ENCODE measurements at places on chromosomes 2 and 18.

DNA sequence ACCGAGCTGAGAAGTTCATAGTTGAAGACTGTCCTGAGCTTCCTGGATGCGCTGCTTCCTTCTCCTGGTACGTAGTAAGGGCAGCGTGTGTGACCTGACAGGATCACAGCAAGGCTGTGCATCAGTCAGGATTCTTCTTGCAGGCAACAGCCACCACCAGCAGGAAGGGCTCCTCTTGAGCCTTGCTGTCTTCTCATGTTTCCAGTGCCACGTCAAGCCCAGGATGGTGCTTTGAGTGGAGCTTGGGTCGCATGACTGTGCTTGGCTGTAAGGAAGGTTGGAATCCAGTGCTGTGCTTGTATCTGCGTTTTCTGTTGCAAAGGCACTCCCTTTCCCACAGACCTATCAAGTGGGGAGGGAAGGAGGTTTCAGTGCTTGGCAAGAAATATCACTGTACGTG is 194.3 kb downstream of the LDLRAD4 start:
- no peaks in the 10 kb centered on the region for H3K36me3 ChIP-seq
- no peak overlapping the region for H3K4me3 ChIP-seq
- H3K27ac ChIP-seq: no peak overlapping the region
- no peaks in the 10 kb centered on the region for H3K27me3 ChIP-seq
- DNase-seq: no peak

- no peak overlapping the region for H3K4me3 ChIP-seq
- no peak for DNase-seq
- H3K36me3 ChIP-seq: no peaks in the 10 kb centered on the region
- H3K4me1 ChIP-seq: no peaks in the 10 kb centered on the region
- H3K27ac ChIP-seq: no peak overlapping the region
Observed at GRCh38 chr2:100713106-100713505, 106.8 kb upstream of the NPAS2 start.

DNA sequence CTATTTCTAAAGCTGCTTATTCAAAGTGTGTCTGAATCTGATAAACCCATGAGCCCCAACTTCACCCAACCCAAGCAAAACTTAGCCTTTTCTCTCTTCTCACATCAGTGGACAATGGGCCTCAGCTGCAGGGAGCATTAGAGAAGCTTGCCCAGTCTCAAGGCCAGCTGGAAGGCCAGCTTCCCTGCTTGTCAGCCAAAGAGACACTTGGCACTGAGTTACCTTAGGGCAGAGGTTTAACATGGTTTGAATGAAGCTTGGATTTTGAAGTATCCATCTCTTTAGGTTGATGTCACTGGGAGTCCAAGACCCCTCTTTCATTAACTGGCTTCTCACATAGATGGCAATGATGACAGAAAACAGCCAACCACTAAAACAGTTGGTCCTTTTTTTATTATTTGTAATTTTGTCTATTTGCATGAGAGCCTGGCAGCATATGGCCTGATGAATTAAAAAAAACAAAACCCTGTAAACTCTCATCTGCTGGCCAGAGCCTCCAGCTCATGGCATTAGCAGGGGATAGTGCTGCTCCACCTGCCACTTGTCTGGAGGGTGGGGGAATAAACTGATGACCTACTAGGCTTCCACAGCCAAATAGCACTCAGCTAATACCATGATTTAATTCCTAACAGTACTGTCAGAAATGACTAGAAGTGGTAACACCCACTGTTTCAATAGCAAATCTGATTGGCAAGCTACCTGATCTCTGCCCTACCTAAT is 137.0 kb downstream of the UBE2E3 start:
- no peaks in the 10 kb centered on the region for H3K27me3 ChIP-seq
- H3K4me3 ChIP-seq: no peak overlapping the region
- DNase-seq: no peak
- no peak overlapping the region for H3K27ac ChIP-seq

DNA sequence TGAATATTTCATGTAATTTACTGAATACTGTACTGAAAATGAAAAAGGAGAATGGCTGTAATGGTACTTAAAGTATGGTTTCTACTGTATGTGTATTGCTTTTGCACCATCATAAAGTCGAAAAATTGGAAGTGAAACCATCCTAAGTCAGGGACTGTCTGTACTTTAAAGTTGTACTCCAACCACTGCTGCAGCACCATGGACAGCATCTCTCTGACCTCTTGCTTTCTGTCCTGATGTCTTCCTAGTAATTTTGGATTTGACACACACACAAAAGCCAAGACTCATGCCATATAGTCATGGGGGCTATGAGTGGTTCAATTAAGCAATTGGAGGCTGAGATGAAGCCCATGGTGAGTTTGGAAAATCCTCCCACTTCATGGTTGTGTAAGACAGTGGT is 256.3 kb upstream of the PKDCC start:
- no peak overlapping the region for H3K27ac ChIP-seq
- no peak for DNase-seq
- H3K27me3 ChIP-seq: no peaks in the 10 kb centered on the region
- no peak overlapping the region for H3K4me3 ChIP-seq

- no peak overlapping the region for H3K4me3 ChIP-seq
- no peaks in the 10 kb centered on the region for H3K4me1 ChIP-seq
- H3K36me3 ChIP-seq: no peaks in the 10 kb centered on the region
- no peak overlapping the region for H3K27ac ChIP-seq
Observed at GRCh38 chr18:7856116-7856515, 289.0 kb downstream of the PTPRM start.
